ENCODE measurements at places on chromosomes 4 and X.

GRCh38 chrX:13515211-13515930 lies 54.0 kb upstream of the EGFL6 start:
- DNase-seq: no peak

DNA sequence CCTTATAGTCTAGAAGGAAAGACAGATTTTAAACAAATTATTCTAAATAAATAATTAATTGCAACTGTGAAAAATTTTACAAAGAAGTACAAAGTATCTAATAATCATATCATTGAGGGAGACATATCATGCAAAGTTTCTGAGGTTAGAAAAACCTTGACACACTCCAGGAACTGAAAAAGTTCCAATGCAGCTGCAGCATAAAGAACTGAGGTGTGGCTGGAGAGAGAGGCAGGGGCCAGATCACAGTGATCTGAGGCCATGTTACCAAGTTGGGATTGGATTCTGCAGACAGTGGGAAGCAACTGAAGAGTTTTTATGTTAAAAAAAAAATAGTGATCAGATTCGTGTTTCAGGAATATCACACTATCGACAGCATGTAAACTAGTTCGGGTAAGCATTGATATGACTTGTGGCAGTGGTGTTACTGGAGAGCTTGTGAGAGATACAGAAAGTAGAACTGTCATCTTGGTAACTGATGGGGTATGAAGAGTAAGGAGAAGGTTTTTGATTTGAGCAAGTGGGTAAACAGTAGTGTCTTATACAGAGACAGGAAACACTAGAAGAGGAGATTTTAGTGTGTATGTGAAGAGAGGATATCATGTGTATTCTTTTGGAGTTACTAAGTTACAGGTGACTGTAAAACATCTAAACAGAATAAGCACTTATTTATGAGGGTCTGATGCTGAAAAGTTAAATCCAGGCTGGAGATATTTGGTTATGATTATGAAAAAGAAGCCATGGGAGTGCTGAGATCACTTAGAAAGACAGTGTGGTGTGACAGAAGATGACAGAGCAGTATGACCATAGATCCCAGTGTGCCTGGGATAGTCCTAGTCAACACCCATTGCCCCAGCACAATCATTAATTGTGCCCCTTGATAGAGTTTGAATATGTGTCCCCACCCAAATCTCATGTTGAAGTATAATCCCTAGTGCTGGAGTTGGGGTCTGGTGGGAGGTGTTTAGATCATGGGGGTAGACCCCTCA lies 15.6 kb upstream of the SPRY1 start:
- DNase-seq: no peak

- no peak for DNase-seq
These were observed 19.4 kb downstream of the MTTP start for GRCh38 chr4:99593781-99594641.

DNA sequence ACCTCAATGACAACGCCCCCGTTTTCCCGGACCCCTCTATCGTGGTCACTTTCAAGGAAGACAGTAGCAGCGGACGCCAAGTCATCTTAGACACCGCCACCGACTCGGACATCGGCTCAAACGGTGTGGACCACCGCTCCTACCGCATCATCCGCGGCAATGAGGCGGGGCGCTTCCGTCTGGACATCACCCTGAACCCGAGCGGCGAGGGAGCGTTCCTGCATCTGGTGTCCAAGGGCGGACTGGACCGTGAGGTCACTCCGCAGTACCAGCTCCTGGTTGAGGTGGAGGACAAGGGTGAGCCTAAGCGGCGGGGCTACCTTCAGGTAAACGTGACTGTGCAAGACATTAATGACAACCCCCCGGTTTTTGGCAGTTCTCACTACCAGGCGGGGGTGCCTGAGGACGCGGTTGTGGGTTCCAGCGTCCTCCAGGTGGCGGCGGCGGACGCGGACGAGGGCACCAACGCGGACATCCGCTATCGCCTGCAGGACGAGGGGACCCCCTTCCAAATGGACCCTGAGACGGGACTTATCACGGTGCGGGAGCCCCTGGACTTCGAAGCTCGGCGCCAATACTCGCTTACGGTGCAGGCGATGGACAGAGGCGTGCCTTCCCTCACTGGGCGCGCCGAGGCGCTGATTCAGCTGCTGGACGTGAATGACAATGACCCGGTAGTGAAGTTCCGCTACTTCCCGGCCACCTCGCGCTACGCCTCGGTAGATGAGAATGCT lies 2.2 kb downstream of the FAT4 start:
- no peak for DNase-seq

DNA sequence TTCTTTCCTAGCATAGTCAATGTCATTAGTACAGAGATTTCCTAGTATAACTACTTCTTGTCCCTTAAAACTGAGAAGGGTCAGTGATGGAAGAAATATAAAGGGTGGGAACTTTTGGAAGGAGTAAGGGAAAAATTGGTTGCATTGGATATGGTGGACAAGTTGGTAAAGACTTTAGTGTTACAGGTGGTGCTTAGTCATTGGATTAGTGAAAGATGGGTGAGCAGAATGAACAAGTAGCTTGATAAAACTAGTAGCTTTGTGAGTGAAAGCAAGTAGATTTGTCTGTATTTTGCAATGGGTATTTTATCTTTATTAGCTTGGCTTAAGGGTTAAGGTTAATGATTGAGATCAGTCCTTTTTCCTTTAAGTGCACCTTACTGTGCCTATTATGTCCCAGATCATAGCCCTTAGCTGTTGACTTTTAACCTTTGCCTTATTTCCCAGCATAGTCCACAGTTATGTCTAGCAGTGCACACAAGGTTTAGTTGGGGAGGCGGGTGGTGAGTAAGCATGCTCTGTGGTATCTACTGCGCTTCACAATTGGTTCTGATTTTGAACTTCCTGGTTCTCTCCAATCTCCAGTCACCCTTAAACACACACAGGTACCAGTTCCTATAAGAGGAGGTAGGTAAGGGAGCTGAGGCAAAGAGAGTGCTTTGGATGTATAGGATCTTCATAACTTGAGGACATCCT lies 9.5 kb downstream of the WDR44 start:
- no peak for DNase-seq

DNA sequence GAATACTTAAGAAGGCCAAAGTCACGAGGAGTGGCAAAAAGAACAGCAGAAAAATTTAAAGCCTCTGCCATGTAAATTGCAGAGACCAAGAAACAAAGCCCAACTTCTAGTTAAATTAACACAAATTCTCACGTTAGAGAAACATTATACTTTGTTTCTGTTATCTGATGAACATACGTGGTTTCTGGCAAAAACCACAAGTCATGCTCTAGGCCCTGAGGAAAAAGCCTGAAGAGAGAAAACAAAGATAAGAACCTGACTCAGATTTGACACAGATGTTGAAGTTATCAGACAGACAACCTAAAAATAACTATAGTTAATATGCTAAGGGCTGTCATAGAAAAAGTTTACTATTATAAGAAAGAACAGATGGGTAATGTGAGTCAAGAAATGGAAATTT lies 149.1 kb upstream of the PCDH10 start:
- no peak for DNase-seq

DNA sequence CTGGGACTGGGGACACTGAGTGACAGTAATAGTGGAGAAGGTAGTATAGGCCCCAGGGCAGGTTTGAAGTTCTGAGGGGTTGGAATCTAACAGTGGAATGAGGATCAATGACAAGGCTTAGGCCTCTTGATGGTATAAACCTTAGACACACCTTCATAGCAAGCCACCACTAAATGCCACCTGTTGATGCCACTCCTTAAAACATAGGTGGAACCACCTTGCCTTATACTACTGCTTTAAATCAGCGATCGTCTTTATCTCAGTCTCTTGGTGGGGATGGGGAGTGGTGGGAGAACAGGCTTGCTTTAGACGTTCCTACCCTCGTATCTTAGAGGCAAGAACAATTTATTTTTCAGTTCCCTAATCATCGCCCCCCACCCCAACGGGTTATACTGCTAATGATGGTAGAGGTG lies 1.2 kb downstream of the RAB33B start:
- no peak for DNase-seq

DNA sequence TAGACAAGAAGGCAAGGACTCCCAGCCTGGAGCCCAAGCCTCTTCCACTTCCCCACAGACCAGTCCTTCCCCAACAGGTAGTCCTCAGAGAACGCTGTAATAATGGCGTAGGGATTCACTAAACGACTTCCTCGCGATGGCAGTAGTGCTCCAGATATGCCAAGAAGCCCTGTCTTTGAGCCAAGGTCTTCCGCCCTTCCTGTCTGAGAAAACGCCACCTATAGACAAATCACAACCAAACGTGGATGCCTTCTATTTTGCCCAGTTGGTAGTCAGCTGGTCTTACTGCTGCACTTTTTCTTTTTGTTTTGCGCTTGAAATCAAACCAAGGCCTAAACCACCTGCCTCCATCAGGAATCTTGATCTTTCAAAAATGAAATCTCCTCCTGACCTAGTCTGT lies 203.3 kb downstream of the OR13H1 start:
- DNase-seq: peak; percentile 13

DNA sequence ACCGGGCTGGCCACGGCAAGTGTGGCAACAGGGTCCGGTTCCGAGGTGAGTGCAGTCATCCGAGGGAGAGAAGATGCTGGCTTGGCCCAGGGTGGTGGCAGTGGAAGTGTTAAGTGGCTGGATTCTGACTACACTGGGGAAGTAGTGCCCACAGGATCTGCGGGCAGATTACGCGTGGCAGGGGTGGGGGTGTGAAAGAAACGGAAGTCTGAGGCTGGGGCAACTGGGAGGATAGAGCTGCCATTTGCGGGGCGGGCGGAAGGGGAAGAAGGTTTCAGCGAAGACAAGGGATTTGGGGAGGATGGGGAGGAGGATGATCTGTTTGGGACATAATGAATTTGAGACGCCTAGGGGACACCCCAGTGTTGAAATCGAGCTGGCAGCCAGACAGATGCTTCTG lies 5.3 kb downstream of the RS1 start:
- no peak for DNase-seq

DNA sequence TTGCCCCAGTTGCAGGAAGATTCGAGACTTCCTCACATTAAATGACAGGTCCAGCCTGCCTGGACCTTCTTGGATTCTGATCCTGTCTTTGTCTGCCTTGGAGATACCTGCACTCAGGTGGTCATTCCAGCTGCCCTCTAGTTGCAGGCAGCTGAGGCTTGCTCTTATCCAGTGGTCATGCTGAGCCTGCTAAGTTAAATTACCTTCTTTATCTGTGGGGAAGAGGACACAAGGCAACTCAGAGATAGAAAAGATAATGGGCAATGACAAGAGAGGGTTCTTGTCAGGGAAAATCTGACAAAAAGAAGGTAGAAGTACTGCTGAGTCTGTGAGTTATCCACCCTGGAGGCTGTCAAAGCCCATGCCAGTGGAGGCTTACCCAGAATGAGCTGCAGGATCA lies 401.4 kb downstream of the MID1IP1 start:
- DNase-seq: no peak

DNA sequence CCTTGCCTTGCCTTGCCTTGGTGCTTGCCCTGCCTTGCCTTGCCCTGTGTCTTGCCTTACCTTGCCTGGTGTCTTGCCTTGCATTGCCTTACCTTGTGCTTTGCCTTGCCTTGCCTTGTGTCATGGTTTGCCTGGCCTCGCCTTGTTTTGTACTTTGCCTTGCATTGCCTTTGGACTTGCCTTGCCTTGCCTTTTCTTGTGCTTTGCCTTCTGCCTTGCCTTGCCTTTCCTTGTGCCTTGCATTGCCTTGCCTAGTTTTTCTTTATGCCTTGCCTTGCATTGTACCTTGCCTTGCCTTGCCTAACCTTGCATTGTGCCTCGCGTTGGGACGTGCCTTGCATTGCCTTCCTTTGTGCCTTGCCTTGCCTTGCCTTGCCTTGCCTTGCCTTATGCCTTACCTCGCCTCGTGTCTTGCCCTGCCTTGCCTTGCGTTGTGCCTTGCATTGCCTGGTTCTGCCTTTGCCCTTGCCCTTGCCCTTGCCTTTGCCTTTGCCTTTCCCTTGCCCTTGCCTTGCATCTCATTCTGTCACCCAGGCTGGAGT lies 82.8 kb downstream of the TAB3 start:
- DNase-seq: no peak

DNA sequence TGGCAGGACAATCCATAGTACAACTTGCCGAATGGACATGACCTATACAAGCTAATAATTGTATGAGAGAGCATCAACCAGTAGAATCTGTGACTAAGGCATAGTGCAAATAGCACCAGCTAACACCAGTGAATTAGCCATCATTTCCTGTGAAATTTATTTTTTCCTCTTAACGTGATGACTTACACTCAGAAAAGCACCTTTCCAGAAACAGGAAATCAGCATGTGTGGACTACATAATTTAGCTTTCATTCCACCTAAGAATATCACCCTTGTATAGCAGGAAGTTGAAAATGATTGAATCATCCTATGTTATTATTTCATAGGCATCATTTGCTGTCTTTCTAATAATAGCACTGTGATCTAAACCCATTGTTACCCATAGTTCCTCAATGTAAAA lies 1393.4 kb upstream of the PCDH7 start:
- DNase-seq: no peak

- DNase-seq: no peak
These were observed 283.5 kb downstream of the C4orf33 start for GRCh38 chr4:129379429-129379828.

DNA sequence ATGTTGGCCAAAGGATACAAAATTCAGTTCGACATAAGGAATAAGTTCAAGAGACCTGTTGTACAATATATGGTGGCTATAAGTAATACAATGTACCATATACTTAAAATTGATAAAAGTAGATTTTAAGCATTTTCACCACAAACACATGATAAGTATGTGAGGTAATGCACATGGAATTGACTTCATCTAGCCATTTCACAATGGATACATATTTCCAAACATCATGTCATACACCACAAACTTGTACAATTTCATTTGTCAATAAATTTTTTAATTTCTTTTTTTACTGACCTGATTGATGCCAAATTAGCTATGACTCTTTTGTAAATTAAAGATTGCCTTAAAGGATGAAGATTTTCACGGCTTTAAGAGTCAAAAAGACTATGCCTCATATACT lies 103.1 kb upstream of the VCX2 start:
- DNase-seq: no peak

- peak; percentile 18 for DNase-seq
These were observed 3.5 kb downstream of the AP1AR start for GRCh38 chr4:112234952-112235609.

GRCh38 chr4:48913346-48913745 lies 6.8 kb upstream of the OCIAD2 start:
- DNase-seq: no peak

- no peak for DNase-seq
These were observed 4.8 kb downstream of the CXCL3 start for GRCh38 chr4:74033739-74034138.

DNA sequence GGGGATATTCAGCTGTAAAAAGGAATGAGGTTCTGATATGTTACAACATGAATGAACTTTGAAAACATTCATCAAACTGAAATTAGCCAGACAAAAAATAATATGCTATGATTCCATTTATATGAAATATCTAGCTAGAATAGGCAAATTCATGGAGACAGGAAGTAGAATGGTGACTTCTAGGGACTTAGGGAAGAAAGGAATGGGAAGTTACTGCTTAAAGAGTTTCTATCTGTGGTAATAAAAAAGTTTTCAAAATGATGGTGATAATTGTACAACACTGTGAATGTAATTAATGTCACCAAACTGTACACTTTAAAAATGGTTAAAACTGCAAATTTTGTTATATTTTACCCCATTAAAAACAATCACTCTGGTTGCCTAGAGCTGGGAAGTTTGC lies 30.2 kb downstream of the SMIM14 start:
- no peak for DNase-seq

GRCh38 chr4:110484767-110485166 lies 8.8 kb downstream of the ENPEP start:
- no peak for DNase-seq

GRCh38 chrX:134971926-134972325 lies 18.9 kb upstream of the SMIM10 start:
- no peak for DNase-seq

Data from NCI-H1694 (cell line).